Omental fat pad (tissue), 4 donors: ENCODE measurements at places on chromosomes 12 and 14. TPM values are rescaled to one million over a fixed set of nuclear protein-coding genes. Genes with fewer than 3 reads are reported as not detected.

PSME1 gene
- 158 TPM for total RNA-seq

DNA sequence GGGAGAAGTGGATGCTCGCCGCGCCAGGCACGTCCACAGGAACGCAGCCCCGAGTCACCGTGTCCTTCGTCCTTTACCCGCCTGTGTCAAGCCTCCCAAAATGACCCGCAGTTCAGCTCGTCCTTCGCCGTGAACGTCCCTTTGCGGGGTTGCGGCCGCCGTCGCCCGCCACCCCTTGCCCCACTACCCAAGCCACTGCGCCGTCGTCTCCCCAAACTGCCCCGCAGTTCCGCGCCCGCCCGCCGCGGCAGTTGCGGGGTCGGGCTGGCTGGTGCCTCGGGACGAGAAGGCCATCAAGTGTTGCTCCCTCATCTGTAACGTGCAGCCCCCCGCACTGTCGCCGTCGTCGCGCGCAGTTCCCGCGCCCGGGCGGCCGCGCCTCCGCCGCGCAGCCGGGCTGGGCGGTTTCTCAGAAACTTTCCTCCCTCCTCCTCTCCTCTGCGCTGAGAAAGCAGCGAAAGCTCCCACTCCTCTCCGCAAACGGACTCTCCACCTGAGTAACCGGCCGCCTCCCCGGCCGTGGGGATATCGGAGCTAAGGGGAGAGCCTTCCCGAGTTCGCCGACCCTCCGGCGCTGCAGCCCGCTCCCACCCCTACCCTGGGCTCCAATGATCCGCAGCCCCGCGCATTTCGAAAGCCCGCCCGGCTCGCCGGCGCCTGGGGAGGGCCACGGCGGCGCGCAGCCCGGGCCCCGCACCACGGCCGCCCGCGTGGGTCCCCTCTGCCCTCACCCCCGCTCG is 6.7 kb downstream of the CDKN1B start:
- no peak for DNase-seq

DNA sequence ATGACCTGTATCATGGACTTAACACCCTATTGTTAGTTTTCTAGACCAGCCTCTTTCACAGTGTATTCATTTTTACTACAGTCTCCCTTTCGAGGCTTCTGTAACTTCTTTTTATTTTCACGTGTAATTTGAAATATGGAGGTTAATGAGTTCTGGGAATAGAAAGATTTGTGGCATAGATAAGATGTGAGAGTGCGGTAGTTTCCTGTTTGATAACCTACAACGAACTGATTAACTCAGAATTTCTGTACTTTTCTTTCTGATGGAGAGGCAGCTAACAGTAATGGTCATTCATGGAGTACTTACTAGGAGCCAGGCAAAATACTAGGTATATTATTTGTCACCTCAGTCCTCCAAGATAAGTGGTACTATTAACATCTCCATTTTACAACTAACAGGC is 21.2 kb downstream of the POLR3B start:
- DNase-seq, result no peak

GRCh38 chr14:73777420-73777819 is 63.2 kb upstream of the PNMA1 start:
- DNase-seq, result no peak

DNA sequence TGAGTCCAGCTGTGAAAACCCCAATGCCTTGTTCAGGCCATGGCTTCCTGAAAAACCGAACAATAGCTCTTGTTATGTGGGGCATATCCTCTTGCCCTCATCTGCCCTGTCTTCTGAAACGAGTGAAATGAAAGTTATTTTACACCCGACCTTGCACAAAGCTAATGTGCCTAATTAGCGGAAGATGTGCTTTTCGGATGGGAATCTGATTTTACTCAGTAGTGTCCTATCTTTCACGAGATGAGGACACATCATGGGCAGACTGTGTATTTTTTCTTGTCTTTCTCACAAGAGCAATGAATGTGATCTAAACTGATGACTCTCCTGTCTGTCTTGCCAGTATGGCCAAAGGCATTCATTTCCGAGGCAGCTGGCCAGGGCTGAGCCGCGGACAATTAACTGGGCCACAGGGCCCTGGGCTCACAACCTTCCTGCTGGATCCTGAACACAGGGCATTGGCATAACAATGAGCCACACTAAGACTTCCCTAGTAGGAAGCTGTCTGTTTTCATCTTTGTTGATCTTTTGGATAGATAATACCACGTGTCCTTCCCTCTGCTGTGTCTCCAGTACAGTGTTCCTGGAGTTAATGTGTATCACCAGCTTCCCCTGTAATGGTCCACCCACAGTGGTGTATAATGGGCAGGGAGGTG is 86.0 kb upstream of the HIF1A start:
- DNase-seq, result no peak

DNA sequence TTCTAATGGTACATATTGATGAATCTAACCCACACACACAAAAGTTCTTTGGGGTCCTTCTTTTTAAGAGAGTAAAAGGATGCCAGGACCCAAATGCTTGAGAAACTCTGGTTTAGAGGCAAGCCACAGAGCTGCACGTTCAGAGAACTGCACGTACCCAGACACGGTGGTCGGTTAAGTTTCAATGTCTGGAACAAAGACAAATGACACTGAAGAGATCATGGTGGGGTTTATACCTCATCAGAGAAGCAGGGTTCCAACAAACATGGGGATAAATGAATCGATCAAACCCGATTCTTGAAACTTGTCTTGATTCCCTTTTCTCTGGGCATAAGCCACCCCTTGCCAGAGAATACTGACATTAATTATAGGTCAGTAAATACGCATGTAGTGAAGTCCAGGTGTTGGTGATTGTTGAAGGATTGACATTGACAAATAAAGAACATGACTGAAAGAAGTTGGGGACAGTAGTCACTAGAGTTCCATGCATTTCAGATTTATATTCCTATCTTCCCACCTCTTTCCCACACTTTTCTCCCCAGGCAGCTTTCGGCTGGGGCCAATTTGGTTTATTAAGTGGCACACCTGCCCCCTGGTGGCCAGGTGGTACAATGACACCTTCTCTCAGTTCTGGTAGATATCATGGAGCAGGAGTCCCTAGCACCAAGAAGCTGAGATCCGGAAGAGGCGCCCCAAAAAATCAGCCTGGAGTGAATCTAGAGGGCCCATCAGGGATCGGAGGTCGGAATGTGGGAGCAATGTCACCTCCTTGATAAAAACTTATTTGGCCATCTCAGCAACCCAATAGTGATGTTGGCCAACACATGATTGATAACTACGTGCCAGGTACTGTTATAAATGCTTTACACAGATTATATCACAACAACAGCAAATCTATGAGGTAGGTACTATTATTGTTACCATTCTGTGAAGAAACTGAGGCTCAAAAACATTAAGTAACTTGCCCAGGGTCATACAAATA is 17.8 kb upstream of the HDAC7 start:
- peak; percentile 50 for DNase-seq

DNA sequence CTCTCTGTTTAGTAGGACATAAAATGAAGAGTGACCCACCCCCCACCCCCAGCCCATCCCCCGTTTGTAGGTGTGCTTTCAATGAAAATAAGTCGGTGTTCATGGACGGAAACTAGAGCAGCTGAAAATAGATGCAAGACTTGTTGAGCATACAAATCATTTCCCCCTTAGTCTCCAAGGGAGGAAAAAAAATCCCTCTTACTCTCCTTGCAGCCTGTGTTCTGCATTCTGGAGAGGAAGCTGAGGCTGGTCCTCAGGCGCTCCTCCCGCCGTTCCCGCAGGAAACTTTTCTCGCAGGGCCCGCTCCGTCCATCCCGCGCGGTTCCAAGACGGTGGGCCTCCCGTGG is 259.0 kb upstream of the E2F7 start:
- DNase-seq, result no peak

DNA sequence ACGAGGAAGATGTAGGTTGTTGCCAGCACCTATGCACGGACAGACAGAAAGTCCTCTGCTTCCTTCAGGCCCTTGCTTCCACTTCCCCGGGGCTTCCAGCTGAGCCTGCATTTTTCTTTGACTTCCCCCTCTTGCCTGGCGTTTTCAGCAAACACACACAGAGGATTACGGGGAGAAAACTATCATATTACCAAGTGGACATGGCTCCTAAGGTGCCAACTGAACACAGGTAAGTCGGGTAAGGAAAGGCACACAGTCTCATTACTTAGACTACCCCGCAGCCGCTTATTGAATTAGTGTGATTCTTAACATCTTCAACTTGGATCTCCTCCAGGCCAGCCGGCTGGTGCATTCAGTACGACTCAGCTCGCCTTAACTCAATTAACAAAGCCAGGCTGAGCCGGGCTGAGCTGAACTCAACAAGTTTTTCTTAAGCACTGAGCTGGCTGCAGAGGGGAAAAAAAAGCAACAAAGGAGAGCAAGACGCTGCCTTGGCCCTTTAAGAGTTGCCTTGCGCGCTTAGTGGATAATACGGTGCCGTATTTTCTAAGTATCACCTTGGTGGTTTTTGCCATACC is 19.2 kb upstream of the MAP1LC3B2 start:
- peak; percentile 38 for DNase-seq

DNA sequence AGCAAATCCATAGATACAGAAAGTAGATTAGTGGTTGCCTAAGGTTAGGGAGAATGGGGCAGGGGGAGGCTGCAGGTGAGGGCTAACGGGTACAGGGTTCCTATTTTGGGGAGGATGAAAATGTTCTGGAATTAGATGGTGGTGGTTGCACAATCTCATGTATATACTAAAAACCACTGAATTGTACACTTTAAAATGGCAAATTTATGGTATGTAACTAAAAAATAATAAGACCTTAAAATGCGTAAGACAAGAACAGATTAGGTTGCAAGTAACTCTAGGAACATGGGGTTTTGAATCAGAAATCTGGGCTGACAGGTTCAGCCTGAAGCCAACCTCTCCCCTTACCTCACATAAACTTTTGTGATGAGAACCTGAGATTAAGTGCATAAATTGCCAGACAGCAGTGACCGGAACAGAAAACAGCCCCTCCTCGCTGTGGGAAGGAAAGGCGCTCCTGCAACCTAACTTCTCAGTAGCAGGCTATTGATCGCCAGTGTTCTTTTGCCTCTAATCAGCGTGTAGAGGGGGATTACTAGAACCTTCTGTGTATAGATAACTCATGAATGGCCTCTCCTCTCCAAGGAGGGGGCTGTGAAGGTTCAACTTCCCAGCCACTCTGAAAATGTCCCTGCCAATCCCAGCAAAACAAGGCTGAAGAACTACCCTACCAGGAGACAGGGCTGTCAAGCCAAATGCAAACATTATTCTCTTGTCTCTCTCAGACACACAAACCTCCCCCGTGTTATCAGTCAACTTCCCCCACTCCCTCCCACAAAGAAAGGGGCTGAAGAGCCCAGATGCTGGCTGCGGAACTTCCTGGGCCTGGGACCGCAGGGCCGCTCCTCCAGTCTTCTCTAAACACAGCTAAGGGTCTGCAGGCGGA is 1.9 kb downstream of the SSH1 start:
- DNase-seq, result no peak

PLD4 gene
- total RNA-seq, result 0.37 TPM

GRCh38 chr14:50758305-50758704 is 72.7 kb downstream of the NIN start:
- DNase-seq, result no peak

DNA sequence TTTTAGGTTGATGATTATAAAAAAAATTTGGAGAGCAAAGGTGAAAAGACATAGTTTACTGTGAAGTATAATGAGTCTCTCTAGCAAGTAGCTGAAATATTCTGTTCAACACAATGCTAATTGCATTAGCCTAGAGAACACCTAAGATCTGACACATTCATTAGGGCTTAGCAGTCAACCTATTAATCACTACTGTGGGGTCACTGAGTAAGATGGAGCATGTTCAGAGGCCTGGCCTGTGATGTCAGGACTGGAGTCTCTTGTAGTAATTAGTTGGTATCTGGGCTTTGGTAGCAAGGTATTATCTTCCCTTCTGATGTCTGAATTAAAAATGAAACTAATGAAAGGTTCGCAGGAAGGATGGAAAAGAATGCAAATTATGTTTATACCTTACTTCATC is 112.7 kb downstream of the SLC16A7 start:
- no peak for DNase-seq

SPTB gene
- total RNA-seq, result 1.2 TPM

DNA sequence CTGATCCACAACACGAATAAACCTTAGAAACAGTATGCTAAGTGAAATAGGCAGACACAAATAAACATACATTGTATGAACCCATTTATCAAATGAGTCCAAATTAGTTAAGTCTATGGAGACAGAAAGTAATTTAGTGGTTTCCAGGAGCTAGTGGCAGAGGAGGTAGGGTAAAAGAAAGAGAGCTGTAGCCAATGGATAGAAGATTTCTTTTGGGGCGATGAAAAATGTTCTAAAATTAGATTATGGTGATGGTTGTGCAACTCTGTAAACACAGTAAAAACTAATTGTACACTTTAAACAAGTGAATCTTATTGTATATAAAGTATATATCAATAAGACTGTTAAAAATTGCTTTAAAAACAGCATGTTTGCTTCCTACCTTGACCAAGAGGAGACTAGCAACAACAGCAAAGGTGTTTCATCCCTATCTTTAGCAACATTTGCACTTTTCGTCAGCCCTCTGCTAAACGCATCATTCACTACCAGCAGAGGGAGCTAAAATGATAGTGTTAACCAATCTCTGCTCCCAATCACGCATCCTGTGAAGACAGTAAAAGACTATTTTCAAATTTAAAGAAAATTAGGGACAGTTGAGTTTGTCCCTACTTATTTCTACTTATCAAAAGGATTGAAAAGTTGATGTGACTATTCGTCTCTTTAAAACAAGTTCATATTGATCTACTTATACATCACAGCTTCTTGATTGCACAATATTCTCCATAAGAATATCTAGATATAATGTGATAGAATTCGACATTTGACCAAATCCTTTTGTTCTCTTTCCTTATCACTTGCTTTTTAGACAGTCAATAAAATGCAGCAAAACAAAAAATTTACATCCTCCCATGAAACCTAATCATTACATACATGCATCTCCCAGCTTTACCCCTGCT is 24.0 kb upstream of the LGR5 start:
- no peak for DNase-seq

- no peak for DNase-seq
Measured at GRCh38 chr12:87283111-87283510, 746.1 kb downstream of the C12orf50 start.

GRCh38 chr12:52615912-52616311 is 2.4 kb downstream of the KRT73 start:
- DNase-seq, result no peak

SERPINA3 gene
- 119 TPM for total RNA-seq

GPR65 gene
- 1.9 TPM for total RNA-seq

HOXC13 gene
- total RNA-seq, result not detected

DNA sequence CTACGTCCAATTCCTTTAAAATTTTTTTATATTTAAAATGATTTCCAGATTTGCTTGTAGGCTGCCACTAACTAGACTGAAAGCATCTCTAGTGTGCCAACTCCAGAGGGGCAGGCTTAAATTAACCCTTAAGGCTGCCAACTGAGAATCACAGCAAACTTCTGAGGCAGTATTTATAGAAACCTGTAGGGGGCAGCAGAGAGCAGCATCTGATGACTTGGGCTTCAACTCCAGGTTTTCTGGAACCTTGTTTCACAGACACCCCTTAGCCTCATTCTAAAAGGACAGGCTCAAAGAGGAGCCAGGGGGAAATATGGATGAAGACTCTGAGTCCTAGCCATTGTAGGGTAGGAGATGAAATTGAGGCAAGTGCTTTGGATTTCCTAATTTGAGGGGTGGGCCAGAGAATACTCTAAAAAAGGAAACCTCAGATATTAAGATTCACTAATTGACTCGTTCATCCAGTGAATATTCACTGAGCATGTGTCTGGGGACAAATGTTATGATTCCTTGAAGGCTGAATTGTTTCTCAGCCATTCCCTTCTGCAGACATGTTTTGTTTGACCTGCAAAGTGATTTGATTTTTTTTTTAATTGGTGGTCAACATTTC is 63.3 kb upstream of the HSPB8 start:
- DNase-seq, result no peak
